ENCODE measurements at places on chromosomes 3 and 15.

DNA sequence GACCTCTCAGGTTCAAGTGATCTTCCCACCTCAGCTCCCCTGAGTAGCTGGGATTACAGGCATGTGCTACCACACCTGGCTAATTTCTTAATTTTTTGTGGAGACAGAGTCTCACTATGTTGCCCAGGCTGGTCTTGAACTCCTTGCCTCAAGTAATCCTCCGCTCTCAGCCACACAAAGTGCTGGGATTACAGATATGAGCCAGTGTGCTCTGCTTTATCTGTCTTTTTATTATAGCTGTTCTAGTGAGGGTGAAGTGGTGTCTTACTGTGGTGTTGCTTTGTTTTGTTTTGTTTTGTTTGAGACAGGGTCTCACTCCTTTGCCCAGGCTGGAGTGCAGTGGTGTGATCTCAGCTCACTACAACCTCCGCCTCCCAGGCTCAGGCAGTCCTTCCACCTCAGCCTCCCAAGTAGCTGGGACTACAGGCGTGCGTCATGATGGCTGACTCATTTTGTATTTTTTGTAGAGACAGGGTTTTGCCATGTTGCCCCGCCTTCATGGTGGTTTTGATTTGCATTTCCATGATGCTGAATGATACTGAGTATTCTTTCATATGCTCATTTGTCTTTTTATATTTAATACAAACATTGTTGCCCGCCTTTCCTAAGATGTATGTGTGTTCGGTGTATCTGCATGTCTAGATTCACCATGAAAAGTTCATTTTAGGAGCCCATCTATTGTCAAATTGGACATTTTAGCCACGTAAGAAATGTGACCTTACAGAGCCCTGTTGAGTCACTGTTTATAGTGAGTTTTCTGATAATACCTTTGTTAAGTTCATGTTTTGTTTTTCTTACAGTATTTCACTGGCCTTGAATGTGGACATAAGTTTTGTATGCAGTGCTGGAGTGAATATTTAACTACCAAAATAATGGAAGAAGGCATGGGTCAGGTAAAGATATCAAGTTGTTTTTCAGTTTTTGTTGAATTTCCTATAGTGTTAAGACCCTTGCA is 80.6 kb downstream of the ARIH1 start:
- no peak for DNase-seq

DNA sequence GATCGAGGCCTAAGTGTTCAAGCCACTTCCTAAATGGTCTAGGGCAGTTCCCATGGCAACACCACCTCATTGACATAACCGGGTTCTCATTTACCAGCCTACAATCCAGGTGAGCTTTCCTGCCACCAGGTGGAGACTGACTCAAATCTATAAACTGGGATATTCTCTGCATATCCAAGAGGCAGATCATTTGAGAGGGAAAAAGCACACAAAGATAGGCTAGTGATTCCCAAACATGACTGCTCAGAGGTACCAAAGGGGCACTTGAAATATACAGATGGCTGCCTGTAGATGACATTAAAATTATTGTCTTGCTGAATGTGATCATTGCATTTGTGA is 141.3 kb upstream of the PROK2 start:
- DNase-seq = no peak

- peak; percentile 15 for DNase-seq
Observed at GRCh38 chr3:23129817-23130216, 73.3 kb upstream of the UBE2E2 start.

DNA sequence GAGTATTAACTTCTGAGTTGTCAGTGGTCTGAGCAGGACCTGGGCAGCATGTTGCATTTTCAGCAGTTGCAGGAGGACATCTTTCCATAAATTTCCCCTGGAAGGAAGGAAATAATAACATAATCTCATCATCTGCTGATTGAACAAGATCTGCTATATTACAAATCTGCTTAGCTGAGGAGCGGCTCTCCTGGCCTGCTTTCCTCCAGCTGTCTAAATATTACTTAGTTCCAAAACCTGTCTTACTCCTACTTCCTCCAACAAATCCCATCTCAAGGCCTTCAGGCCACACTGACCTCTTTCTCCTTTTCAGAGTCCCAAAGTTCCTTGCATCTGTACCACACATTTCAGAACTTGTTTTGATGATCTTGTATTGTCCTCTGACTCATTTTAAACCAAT is 364.4 kb upstream of the MCTP2 start:
- no peak for DNase-seq

Measured in fibroblast of skin of left quadriceps (primary cell).